CD14-positive monocyte (primary cell): ENCODE measurements at places on chromosomes 4 and X. TPM values are rescaled to one million over a fixed set of nuclear protein-coding genes. Genes with fewer than 3 reads are reported as not detected.
A peak's percentile ranks its signal among the peaks of the same experiment; 100 is the strongest.

DNA sequence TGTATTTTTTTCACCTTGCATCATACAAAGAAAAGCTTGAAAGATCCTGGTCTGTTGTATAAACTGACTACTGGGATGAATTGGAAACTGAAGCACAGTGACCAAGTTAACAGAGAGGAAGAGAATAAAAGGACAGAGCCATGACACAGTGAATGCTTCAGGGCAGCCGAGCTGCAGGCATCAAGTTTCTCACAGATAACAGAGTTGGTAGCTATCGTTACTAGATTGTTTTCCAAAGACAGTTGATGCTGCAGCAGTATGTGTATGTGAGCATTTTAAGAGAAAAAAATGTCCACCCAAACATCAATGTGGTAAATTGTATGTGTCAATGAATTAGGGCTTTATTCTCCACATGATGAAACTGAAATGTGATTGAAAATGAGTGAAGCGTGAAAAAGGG, 1032.7 kb downstream of the ADGRL3 start:
- no peak for DNase-seq

DNA sequence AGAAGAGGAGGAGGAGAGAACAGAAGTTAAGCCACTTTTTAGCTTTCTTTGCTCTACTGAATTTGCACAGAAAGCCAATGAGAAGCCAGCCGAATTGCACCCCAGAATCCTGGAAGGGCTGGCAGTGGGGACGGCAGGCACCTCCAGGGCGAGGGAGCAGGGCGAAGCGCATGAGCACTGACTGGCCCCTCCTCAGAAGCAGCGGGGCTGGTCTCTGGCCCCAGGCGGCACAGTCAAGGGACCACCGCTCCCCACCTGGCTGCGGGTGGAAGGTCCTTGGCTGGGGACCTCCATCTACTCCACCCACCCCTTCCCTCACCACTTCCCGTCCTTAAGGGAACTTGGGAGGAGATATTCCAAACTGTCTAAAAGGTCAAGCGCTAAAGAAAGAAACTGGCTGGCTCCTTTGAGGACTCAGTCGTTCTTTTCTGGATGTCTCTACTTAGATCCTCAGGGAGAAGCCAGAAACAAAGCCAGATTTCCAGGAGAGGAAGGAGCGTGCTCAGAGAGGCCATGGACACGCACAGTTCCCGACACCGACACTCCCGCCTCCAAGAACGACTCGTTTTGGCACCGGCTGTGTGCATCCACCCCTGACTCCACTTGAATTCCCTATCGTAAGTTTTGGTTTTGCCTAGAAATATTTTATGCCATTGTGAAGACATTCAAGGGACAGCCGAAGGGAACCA, 59.5 kb upstream of the CRMP1 start:
- no peak for DNase-seq

DNA sequence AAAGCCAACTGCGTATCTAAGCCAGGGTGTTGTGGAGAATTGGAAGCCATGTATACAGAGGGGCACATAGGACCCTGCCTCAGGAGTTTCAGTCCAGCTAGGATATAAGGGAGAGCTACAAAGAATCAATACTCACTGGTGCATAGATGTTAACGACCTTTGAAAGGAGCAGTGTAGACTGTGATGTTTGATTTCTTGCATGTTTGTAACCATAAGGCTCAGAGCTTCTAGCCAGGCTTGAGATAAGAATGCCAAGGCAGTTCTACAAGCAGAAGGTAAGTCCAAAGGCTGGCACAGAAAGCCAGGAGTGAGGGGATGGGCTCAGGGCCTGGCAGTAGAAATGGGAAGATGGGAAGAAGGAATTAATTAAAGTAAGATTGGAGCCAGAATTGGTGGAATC, 75.7 kb downstream of the CC2D2A start:
- DNase-seq, result no peak

GRCh38 chr4:9762823-9763475, 18.5 kb upstream of the DRD5 start:
- DNase-seq, result peak; percentile 56

DNA sequence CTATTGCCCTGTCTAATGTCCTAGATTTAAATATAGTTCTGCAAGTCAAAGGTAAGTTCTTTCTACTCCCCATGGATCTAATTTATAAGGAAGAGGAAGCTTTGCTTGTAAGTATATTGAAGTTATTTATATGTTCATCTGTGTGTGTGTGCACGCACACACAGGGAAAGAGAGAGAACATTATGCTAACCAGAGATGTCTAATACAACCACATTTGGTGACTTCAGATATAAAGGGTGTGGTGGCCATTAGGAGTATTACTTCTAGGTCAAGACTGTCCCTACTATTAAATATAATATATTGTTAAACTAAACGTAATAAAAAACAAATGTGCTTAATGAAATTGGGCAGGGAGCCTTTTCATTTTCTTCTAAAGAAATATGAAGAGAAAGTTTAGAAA, 4.1 kb downstream of the DCK start:
- DNase-seq, result no peak

GRCh38 chr4:75820197-75820596, 82.1 kb downstream of the PPEF2 start:
- DNase-seq, result no peak

DNA sequence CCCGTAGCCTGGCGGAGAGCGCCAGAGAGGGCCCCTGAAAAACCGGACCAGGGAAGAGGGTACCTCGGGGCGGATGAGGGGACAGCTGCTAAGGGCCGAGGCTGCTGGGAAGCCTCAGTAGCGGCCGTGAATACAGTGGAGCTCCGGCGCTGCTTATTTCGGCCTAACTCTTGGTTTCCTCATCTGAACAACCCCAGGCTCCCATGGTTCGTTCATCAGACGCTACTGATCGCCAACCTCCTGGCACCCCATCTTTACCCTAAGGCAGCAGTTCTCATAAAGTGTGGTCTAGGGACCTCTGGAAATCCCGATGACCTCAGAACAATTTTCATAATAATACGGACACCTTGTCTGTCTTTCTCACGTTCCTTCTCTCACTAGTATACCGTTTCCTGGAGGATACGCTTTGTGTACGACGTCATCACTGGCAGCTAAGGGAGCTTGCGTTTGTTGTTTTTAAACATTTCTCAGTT, 645 bp upstream of the RAB28 start:
- peak; percentile 47 for DNase-seq

GRCh38 chr4:48254381-48255071, 15.1 kb downstream of the TEC start:
- DNase-seq, result no peak

DNA sequence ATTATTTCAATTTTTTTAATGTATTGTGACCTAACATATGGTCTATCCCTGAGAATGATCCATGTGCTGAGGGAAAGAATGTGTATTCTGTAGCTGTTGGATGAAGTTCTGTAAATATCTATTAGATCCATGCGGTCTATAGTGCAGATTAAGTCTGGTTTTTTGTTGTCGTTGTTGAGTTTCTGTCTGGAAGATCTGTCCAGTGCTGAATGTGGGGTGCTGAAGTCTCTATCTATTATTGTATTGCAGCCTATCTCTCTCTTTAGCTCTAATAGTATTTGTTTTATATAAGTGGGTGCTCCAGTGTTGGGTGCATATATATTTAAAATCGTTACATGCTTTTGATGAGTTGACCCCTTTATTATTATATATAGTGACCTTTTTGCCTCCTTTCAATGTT, 26.2 kb upstream of the PAGE3 start:
- no peak for DNase-seq

- no peak for DNase-seq
Measured at GRCh38 chr4:41455206-41455605, 82.8 kb upstream of the LIMCH1 start.

DNA sequence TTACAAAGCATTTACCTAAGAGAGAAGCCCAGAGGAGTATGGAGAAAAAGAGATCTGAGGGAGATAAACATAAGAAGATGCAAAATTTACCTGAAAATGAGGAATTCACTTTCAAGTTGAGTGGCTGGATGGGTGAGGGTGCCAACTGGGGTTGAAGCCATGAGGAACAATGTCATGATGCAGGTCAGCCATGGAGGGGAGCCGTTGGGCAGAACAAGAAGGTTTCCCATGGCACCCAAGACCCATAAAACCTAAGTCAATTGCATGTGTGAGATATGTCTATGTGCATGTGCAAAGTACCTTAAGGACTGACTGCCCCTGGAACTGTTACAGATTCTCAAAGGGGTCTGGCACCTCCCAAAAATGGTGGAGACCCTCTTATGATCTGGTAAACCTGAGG, 46.6 kb upstream of the PRRG1 start:
- no peak for DNase-seq

DNA sequence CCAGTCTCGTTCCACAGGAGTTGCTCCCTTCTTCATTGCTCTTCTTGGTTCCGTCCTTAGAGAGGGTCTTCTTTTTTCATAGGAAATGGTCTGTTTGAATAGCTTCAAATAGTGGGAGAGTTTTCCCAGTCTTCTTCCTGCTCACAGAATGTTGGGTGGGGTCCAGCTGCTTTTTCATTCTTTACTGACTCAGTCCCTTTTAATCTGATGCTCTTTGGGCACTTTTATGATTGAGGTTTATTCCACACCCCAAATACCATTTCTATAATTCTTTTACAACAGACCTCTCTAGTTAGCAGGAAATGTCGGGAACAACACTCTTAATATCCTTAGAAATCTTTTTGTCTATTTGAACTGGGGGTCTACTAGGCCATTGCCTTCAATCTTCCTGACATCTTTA, 239.5 kb downstream of the PRDM5 start:
- no peak for DNase-seq

GRCh38 chrX:66638591-66639500, at the start of gene EDA2R:
EDA2R (minus strand) TSS chrX:66639078; CDS start chrX:66616020, 23,058 bp downstream.
- no peak for DNase-seq

GRCh38 chrX:99777912-99778311, 632.2 kb downstream of the PCDH19 start:
- DNase-seq, result no peak

DNA sequence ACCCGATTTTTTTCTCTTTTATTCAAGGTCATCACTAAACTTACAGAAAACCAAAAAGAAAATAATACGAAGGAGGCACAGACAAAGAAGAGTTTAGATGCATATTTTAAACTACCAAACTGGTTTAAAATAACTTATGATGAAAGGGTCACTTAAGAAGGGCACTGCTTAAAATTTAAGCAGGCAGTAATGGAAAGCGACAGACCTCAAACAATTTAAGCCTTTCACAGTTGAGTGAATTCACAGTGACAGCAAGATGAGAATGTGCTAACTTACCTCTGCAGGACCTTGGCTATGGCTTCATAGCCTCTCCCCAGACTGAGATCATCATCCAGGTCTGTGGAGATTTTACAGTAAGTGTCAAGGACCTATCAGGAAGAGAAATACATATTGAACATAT, 112.1 kb downstream of the TTC29 start:
- no peak for DNase-seq

DNA sequence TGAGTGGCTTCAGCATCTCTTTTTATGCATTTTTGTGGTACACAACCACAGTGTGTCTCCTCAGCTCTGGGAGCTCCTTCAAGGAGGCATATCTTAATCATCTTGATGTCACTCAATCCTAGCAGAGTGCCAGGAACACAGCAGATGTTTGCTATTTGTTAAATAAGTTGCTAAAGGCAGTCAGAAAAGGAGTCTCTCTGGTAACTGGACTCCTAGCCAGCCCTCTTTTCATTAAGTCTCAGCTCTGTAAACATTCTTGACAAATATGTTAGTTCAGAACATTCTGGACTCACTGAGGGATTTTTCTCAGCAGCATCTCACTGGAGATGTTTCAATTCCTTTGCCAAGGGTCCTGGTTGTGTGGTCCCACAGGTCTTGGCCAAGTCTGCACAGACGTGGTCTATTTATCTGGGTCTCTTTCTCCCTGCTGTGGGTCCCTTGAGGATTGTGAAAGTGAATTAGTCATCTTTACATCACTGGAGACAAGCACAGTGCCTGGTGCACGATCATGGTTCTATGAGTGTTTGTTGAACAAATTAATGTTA, 20.3 kb upstream of the FAM9C start:
- DNase-seq, result no peak

GRCh38 chr4:38670939-38671591, 7.1 kb downstream of the KLF3 start:
- peak; percentile 45 for DNase-seq

GRCh38 chr4:187602339-187603092, 393.1 kb upstream of the ZFP42 start:
- DNase-seq, result no peak

- no peak for DNase-seq
Measured at GRCh38 chr4:113146876-113147358, 97.5 kb downstream of the ANK2 start.

DNA sequence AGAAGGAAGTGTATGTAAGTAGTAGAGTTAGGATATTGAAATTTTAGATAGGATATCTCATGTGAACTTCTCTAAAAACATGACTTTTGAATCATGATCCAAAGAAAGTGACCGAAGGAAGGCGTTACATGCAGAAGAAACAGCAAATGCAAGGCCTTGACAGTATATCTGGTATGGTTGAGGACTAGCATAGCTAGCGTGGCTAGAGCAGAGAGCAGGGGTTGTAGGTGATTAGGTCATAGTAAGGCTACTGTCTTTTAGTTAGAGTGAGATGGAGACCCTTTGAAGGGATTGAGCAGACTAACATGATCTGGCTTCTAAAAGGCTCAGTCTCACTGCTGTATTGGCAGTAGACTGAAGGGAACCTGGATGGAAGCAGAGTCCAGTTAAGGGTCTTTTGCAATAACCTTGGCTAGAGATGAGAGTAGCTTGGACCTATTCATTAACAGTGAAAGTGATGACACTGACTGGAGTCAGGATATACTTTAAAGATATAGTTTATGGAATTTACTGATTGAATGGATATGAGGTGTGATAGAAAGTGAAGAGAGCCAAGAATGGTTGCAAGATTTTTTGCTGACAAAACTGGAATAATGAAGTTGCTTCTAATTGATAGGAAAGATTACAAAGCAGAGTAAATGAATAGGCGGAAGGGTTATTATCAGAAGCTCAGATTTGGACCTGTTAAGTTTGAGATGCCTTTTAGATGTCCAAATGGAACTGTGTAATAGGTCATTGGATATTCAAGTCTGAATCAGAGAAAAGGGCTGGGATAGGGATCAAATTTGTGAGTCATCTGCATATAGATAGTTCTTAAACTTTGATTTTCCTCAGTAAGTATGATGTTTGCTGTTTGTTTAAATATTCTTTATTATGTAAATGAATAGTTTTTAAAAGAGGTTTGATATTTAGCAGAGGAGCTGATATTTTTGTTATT, 59.8 kb downstream of the MRPL1 start:
- DNase-seq, result no peak

PRRG1 gene
- polyA plus RNA-seq, result 0.14 TPM

DUX4 gene
- not detected for polyA plus RNA-seq

IGFBP7 gene
- 23.1 and 34.8 TPM in 2 replicates for polyA plus RNA-seq

RTL3 gene
- not detected for polyA plus RNA-seq

COL25A1 gene
- polyA plus RNA-seq, result not detected

TMEM35A gene
- not detected in 2 replicates for polyA plus RNA-seq

FGFR3 gene
- 0.03 and 0.07 TPM in 2 replicates for polyA plus RNA-seq

ARHGAP24 gene
- 18.8 TPM for polyA plus RNA-seq

LNX1 gene
- polyA plus RNA-seq, result 0.13 TPM

GPR173 gene
- 0.23 and 0.43 TPM in 2 replicates for polyA plus RNA-seq

ASB5 gene
- not detected in 2 replicates for polyA plus RNA-seq

LRRC66 gene
- polyA plus RNA-seq, result not detected

DCTD gene
- 36.8 and 47.8 TPM in 2 replicates for polyA plus RNA-seq

EDA gene
- polyA plus RNA-seq, result 0.31 TPM

ZMAT1 gene
- polyA plus RNA-seq, result 2.3 and 10.5 TPM in 2 replicates
